ENCODE measurements at places on chromosomes 5 and 9.

GRCh38 chr9:126523611-126524111 is 90.1 kb upstream of the LMX1B start:
- no peak for DNase-seq

DNA sequence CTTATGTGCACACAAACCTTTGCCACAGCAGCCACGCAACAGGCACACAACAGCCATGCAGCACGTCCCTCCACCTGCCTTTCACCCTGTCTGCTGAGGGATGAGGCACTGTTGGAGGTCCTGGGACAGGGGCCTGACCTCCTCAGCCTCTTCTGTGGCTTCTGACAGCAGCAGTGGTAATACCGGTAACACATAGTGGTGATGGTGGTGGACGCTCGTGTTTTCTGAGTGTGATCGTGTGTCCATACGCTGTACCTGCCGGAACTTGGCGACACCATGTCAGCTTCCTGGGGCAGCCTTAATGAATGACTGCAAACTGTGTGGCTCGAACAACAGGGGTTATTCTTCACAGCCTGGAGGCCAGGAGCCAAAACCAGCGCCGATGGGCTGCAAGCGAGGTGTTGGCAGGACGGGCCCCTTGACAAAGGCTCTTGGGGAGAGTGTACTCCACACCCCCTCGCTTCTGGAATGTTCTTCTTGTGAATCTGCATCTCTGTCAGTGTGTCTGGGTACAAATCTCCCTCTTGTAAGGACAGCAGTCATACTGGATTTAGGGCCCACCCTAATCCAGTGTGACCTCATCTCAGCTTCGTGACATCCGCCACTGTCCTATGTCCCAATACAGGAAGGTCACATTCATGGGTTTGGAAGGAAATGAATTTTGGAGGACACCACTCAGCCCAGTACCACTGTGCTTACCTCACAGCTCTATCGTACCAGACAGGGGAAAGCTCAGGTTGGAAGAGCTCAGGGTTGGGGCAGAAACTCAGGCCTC is 55.3 kb upstream of the EXOC3 start:
- DNase-seq, result no peak

- DNase-seq, result no peak
These were observed 170.0 kb downstream of the FGF18 start for GRCh38 chr5:171589461-171589860.

DNA sequence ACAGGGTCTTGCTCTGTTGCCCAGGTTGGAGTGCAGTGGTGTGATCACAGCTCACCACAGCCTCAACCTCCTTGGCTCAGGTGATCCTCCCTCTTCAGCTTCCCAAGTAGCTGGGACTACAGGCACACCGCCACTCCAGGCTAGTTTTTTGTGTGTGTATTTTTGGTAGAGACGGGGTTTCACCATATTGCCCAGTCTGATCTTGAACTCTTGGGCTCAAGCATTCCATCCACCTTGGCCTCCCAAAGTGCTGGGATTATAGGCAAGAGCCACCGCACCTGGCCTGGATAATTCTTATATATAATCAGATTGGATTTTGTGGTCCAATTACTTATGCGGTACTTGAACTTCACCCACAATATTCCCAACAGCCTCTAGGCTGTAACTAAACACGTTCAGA is 19.8 kb downstream of the CCDC69 start:
- DNase-seq, result no peak

DNA sequence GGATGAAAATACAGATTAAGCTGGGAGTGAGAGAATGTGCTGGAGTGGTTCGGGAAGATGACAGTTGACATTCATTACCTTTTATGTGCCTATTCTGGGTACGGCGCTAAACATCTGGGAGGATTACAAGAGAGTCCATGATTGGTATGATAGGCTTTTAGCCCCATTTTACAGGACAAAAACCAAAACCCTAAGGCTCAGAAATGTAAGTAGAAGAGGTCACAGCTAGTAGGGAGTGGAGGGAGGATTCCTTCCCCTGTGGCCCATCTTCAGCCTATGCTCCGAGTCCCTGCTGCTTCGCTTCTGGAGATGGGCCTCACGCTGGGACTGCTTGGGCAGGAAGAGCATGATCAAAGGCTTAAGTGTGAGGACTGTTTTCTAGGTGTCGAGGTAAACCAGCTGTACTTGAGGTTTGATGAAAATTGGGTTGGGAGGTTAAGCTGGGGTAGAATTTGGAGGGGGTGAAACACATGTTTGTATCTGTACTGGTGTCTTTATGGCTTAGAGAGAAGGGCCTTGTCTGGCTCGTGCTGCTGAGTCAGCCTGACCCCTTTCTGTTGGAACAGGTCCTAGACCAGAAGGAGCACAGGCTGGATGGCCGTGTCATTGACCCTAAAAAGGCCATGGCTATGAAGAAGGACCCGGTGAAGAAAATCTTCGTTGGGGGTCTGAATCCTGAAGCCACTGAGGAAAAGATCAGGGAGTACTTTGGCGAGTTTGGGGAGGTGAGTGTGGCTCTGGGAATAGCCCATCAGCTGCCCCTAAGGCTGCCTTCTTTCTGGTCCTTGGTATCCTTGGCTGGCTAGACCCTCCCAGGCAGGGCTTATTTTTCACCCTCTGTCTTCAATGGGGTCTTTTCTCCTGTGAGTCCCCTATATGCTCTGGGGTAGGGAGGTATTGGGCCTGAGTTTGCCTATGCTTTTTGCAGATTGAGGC is 2.1 kb downstream of the HNRNPAB start:
- peak; percentile 36 for DNase-seq

- DNase-seq, result no peak
These were observed 283.6 kb downstream of the EBF1 start for GRCh38 chr5:158816011-158816696.

DNA sequence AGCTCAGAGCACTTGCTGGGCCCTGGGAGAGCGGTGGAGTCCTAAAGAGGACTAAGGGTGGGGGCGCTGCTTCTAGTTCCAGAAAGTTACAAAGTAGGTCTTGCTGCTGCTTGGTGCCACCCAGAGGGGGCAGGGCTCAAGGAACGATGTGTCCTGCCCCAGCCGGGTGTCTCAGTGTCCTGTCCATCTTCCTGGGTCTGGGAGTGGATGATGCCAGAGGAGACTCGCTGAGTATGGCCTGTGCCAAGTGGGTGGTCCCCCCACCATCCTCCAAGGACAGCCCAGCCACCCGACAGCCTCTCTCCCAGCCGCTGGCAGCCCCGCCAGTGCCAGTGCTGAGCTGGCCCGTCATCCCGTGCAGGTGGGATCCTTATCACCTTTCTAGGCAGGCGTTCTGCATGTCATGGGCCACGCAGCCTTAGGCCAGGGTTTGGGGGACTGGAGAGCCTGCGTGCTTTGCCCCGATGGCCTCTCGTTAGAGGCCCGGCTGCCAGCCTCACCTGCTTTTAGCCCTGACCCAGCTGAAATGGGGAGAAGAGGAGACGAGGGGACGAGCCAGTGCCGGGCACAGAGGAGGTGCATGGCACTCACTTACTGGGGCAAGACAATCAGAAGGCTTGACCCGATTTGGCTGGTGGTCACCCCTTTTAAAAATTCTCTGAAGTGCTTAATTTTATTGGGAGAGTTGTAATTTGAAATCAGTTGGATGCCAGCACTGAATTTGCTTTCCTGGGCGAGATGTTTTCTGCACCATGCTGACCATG is 5.6 kb downstream of the WNK2 start:
- no peak for DNase-seq

GRCh38 chr9:18568973-18569372 is 95.0 kb downstream of the ADAMTSL1 start:
- peak; percentile 36 for DNase-seq

DNA sequence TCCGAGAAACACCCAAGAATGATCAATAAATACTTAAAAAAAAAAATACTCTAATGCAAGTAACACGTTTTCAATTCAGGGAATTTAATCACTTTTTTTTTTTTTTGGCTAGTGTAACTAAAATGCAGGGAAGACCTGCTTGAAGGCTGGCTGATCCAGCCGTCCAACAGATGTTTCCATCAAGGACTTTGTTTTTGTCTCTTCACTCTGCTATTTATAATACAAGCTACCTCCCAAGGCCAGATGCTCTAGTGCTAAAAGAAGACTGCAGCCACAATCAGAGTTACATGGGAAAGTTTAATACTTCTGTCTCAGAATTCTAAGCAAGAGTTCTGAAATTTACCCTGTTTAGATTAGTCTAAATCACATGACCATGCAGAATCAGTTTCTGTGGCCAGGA is 14.5 kb downstream of the TBCA start:
- no peak for DNase-seq

DNA sequence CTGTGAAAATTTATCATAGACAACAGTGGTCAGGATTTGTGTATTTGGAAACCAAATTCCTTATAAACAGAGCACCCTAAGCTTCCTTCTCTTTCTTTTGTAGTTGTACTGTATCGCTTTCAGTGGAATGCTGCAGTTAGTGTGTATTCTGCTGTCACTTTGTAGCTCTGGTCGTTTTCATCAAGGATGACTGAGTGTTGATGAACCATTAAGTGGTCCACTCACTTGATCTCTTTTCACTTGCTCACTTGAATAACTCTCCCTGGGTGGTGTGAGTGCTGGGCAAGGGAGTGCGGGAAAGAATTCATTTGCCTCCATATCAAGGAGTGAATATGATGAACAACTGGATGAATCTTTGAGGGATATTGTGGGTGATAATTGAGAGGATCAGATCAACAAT is 1225.7 kb upstream of the WWC1 start:
- no peak for DNase-seq

DNA sequence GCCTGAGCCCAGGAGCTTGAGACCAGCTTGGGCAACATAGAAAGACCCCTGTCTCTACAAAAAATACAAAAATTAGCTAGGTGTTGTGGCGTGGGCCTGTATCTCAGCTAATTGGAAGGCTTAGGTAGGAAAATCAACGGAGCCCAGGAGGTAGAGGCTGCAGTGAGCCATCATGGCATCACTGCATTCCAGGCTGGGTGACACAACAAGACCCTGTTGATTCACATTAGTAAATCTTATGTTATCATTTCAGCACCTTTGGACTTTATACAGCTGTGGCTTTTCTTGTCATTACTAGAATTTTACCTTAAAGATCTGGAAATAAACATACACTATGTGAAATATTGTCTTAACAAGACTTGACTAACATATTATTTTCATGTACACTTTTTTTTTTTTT is 185.0 kb downstream of the ZNF608 start:
- no peak for DNase-seq

All from EH (cell line).